ENCODE measurements at places on chromosomes 2 and 18. TPM values are rescaled to one million over a fixed set of nuclear protein-coding genes. Genes with fewer than 3 reads are reported as not detected.

The AOX1 gene
- total RNA-seq: 0.94 TPM

DNA sequence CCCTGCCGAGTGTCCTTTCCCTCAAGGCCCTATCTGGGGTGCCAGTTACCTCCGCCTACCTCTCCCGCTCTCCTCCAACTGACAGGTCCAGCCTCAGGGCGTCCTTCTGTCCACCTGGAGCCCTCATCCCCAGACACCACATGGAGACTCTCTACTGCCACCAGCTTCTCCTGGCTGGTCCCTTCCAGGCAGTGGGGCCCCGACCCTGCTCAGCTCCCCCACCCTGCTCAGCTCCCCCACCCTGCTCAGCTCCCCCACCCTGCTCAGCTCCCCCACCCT is 74.0 kb upstream of the ODC1 start:
- DNase-seq: no peak

- DNase-seq: no peak
These were observed 78.9 kb downstream of the LIPG start for GRCh38 chr18:49640741-49641140.

The FAP gene
- total RNA-seq: 2.2 TPM

DNA sequence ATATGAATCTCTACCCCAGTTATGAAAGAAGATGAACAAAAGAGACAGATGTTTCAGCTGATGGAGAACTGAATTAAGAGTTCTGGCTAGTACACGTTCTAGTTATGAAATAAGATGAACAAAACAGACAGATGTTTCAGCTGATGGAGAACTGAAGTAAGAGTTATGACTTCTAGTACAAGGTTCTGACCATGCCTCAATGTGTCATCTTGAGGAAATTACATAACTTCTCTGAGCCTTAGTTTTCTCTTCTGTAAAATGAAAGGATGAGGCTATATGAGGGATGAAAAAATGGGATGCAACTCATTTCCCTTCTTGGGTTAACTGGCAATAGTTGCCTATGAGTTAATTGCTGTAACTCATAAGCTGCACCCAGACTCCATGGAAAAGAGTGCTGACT is 92.9 kb upstream of the WDR75 start:
- DNase-seq: no peak

The LIPG gene
- 18.2 TPM for total RNA-seq

GRCh38 chr18:45802814-45803492 is 22.5 kb upstream of the SIGLEC15 start:
- DNase-seq: no peak

GRCh38 chr18:77181950-77182707 is 49.5 kb upstream of the MBP start:
- no peak for DNase-seq

DNA sequence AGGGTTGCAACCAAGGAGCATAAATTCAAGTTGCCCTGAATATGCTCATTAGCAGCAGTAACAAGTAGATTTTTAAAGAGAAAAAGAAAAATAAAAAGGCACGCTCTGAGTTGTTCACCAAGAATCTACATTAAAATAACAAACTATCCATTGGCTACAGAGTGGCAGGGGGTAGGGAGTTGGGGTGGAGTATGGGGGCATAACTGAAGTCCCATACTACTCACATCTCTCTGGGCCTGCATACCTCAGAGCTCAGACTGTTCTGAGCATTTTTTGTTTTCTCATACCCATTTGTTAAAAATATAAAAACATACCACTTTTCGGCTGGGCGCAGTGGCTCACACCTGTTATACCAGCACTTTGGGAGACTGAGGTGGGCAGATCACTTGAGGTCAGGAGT is 31.4 kb downstream of the ORC4 start:
- DNase-seq: no peak

DNA sequence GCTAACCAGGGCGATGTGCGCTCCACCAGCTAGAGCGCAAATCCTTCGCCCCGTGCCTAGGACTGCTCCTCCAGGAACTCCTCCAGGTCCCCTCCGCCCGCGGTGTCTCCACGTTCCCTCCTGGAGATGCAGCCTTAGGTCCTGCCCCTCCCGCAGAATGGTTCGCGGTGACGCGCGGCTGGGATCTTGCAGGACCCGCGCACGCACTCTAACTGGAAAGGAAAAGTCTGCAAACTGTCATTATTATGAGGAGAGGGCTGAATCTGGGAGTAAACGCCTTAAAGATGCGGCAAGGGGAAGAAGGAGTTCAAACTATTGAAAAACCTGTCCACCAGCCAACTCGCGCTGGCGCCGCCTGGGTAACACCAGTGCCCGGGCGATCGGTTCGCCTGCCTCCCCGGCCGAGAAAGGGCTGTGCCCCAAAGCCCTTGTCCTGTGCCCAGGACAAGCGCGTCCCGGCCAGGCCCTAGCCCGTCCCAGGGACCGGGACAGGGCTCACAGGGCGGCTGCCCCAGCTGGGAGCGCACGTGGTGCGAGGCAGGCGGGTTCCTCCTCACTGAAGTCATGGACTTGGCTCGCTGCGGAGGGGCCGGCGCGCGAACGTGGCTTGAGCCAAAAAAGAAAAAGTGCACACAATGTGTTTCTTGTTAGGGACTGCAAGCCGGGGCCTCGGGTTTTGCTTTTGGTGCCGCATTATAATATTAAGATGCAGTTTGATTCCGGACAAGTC is 5.5 kb upstream of the ID2 start:
- peak; percentile 82 for DNase-seq

The KATNAL2 gene
- 2.0 TPM for total RNA-seq

The SCN2A gene
- total RNA-seq: 219 TPM

The IL36B gene
- not detected for total RNA-seq

The TMEM169 gene
- total RNA-seq: 21.7 TPM

GRCh38 chr2:26428846-26429245 is 27.1 kb downstream of the DRC1 start:
- no peak for DNase-seq

GRCh38 chr2:196963043-196963442 is 36.5 kb upstream of the PGAP1 start:
- DNase-seq: no peak

GRCh38 chr2:26442707-26443106 is 35.2 kb downstream of the OTOF start:
- DNase-seq: no peak

GRCh38 chr2:200590090-200590489 is 4.3 kb downstream of the AOX1 start:
- DNase-seq: no peak

- no peak for DNase-seq
These were observed 14.7 kb downstream of the CNTNAP5 start for GRCh38 chr2:124039762-124040291.

DNA sequence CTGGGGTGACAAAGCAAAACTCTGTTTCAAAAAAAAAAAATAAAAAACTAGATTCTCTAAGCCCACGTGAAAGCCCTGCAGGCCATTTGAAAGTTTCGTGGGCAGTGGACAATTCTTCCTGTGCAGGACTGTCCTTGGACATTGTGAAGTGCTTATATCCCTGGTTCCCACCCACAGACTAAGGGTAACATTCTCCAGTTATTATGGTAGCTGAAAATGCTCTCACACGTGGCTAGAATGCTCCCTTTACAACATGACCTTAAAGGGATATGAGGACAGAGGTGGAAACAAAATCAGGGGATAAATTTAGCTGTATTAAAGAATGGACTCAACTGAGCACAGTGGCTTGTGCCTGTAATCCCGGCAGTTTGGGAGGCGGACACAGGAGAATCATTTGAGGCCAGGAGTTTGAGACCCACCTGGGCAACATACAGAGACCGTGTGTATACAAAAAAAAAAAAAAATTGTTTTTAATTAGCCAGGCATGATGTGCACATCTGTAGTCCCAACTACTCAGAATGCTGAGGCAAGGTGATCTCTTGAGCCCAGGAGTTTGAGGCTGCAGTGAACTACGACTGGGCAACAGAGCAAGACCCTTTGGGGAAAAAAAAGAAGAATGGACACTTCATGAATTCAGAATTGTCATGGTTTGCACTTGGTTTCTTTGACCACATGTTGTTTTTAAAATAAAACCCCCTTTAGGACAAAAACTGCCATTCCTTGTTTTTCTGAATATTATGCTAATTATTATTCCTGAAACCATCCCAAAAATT is 167.9 kb downstream of the MGAT5 start:
- DNase-seq: no peak

Data from occipital lobe (tissue), 3 donors.